AG08395 (cell line): ENCODE measurements at places on chromosomes 5 and 9.

DNA sequence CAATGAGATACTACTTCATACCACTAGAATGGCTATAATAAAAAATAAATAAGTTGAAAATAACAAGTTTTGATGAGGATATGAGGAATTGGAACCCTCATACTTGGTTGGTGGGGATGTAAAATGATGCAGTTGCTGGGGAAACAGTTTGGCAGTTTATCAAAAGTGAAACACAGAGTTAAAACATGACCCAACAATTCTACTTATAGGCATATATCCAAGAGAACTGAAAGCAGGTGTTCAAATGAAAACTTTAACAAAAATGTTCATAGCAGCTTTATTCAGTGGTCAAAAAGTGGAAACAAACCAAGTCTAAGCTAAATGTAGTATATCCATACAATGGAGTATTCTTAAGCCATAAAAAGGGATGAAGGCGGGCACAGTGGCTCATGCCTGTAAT is 13.1 kb upstream of the LHFPL2 start:
- DNase-seq, result no peak

DNA sequence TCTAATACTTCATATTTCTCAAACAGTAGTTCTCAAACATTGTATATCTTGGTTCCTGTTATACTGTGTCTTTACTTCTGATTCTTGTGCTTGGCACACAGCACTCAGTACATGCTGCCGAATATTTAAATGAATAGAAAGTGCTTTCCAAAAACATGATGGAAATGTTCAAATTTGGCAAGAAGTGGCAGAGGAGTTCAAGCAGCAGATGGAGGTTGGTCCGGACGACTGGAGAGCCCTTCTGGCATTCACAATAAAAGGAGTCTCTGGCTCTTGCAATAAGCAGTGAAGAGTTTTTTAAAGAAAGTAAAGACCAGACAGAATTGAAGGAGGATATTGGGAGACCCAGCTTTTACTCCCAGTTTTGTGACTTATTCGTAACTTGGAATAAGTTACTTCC is 36.3 kb downstream of the TSTD2 start:
- DNase-seq, result no peak

DNA sequence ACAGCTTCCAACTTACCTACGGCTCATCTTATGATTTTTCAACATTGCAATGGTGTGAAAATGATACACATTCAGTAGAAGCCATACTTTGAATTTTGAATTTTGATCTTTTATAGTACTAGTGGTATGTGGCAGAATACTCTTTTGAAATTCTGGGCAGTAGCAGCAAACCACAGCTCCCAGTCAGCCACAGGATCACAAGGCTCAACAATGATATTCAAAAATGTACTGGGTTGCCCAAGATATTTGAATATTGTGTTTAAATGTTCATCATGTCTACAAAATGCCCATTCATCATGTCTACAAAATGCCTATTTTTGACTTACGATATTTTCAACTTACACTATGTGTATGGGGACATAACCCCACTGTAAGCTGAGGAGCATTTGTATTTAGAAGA is 81.3 kb upstream of the PRR16 start:
- DNase-seq, result no peak

GRCh38 chr5:127705120-127705892 is 2.1 kb downstream of the CCDC192 start:
- peak; percentile 46 for DNase-seq

- no peak for DNase-seq
Observed at GRCh38 chr5:81163651-81164050, 69.5 kb upstream of the CKMT2 start.

GRCh38 chr9:13142776-13143175 is 136.7 kb downstream of the MPDZ start:
- DNase-seq, result no peak

DNA sequence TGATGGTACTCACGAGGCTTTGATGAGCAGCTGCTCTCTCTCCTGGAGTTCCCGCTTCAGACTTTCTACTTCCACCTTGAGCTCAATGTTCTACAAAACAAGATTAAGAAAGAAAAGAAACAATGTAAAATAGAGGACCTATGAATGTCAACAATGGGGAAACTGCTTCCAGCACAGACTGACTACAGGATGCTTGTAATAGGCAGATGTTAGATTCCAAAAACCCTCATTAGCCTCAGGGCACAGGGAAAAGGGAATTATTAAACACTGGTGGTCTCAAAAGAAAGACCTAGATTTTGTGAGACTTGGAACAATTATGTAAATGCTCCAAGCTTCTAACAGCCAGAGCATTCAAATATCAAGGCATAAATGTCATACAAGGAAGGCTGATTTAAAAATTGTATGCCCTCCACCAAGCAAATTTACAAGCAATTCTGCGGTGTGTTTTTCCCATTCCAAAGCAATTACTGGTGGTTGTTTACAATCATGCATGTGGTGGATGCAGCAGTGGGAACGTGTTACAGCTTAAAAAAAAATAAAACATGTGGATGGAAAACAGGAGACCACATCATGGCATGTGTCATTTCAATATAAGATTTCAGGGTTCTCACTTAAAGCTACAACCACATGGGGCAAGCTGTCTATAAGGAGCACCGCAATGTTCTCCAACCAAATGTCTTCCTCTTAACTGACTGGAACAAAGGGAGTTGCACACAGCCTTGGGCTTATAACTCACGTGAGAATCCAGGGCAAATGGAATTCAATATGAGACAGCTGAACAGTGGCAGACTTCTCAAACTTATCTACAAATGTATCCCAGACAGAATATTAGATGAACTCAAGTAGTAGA is 34.0 kb downstream of the CDK5RAP2 start:
- peak; percentile 33 for DNase-seq

GRCh38 chr5:109533751-109534272 is 124.0 kb upstream of the PJA2 start:
- no peak for DNase-seq

GRCh38 chr9:72232778-72233177 is 83.5 kb downstream of the GDA start:
- DNase-seq, result no peak

DNA sequence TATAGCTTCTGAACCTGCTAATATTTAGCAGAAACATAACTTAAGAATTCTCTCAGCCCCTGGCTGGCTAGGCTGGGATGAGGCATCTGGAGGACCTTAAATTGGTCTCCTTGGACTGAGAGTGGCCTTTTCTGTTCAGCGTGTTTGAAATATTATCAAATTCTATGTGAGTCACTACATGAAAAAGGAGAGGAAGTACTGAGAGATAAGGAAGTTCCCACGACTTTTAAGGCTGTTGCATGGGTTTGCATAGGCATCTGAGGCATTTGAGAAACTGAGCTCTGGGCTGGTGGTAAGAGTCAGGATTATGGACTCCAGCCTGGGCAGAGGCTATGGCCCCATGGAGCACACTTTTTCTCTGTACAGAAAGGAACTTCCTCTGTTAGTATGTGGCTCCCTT is 816.2 kb upstream of the GRAMD2B start:
- no peak for DNase-seq

GRCh38 chr5:65563777-65564176 is 681 bp downstream of the PPWD1 start:
- no peak for DNase-seq

- DNase-seq, result no peak
Observed at GRCh38 chr5:55601628-55602027, 66.9 kb upstream of the PLPP1 start.

GRCh38 chr5:139378101-139378825 is 4.8 kb downstream of the SLC23A1 start:
- no peak for DNase-seq

DNA sequence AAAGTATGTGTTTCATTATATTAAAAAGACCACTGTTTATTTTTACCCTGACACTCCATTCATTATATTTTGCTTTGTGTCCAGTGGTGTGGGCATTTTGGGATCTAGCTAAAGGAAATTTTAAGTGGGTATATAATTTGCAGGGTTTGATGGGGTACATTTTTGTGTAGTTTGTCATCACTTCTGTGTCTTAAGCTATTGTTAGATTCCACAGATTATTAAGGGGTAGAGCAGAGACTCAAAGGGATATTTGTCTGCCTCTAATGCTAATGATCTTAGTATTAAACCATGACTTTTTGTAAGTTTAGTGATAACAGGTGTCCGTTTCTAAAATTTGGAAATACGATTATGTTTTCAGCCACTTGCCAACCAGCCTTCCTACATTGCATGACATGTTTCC is 731.6 kb downstream of the BRINP1 start:
- no peak for DNase-seq

DNA sequence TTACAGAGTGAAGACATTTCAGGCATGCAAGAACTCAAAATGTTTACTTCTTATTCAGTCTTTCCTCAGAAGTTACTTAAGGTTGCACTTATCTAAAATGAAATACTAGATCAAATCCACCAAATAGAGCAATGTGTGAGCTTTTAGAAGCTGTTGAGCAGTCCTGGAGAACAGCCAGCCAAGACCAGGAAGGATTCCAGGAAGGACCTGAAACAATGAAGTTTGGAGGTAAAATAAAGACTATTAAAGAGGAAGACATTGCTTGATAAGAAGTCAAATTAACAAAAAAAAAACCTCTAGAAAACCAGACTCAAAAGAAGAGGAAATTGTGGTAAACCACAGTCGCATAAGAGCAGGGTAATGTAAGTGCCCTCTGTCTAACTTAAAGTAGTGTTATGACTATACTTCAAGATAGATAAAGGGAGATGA is 156.2 kb upstream of the S1PR3 start:
- DNase-seq, result no peak

DNA sequence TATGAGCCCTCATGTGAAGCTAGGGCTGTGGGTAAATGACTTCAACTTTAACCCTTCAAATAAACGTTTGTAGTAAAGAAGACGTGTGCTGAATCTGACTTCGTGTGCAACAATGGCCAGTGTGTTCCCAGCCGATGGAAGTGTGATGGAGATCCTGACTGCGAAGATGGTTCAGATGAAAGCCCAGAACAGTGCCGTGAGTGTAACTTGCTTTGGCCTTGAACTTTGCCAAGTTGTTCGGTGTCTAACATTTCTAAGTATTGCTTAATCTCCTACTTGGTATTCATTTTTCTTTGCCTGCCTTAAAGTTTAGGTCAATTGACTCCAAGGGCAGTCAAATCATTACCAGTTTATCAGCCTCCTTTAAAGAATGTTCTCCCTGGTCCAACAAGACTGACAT is 18.2 kb downstream of the VLDLR start:
- no peak for DNase-seq

DNA sequence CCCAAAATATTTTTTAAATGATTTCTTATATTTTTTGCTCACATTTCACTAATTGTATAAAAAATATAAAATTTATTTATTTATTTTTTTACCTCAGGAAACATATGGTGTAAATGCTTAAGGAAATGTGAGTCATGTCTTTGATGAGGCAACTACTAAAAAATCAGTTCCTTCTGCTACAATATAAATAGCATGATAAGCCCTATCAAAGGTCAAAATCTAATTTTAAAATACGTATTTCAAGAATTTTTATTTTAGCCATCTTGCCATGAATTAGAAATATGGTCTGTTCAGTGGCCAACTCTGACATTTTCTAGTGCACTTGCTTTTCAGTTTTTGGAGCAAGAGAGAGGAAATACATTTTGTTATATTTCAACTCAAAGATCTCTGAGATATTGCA is 50.5 kb downstream of the PDE4D start:
- DNase-seq, result no peak

- no peak for DNase-seq
Observed at GRCh38 chr5:113723021-113723420, 209.5 kb downstream of the YTHDC2 start.

DNA sequence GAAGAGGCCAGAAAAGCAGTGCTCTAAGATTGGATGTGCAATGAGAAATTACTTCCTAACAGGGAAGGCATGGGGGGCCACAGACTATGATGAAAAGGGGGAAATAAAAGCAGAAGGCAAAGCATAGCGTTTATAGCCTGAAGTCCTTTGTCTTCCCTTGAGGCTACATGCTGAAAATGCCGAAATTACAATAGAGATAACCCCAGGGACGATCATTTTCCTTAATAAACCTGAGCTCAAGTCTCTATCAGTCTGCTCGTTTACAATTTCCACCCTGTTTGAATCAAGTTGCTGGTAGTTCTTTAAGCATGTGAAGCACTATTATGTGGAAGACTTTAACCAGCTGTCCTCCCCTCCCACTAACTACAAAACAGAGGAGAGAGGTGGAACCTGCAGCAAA is 60.4 kb downstream of the FREM1 start:
- DNase-seq, result no peak

DNA sequence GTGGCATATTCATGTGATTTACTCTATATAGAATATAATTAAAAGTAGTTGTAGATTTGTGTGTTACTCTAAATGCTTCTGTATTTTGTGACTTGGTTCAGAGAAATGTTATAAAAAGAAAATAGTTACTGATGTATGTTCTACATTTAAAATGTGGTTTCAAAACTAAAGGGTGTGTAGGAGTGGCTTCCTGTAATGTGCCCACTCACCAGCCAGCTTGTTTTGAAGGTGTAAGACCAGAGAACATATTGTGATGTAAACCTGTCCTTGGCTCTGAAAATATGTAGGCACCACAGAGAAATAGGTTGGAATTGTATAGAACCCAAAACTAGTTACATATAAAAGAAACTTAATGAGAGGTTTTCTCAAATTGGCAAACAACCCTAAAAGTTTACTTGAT is 51.2 kb upstream of the ARRDC3 start:
- DNase-seq, result no peak

DNA sequence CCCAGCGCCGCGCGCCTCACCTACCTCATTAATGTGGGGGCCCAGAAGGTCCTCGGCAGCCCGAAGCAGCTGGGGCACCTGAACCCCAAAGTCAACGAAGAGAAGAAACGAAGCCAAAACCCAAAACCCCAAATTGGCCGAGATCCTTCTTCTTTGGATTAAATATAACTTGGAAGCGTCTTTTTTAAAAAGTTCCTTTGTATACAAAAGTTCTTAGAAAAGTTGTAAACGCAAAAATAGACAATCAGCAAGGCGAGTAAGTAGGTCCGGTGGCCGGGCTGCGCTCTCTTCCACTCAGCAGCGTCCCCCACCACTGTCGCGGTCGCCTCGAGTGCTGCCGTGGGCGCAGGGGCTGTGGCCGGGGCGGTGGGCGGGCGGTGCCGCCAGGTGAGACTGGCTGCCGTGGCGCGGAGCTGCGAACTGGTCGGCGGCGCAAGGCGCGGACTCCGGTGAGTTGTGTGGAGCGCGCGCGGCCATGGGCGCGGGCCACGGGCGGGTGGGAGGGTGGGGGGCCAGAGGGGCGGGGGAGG is 360 bp downstream of the KLF4 start:
- DNase-seq, result no peak

GRCh38 chr5:8320244-8320643 is 451.3 kb downstream of the MTRR start:
- no peak for DNase-seq

- DNase-seq, result no peak
Observed at GRCh38 chr5:155293605-155294178, 280.1 kb downstream of the KIF4B start.

GRCh38 chr9:515665-516064 is 301.0 kb downstream of the DOCK8 start:
- no peak for DNase-seq

GRCh38 chr5:60463179-60463868 is 236.6 kb downstream of the DEPDC1B start:
- DNase-seq, result no peak

- DNase-seq, result no peak
Observed at GRCh38 chr9:34380034-34380510, 3.4 kb upstream of the MYORG start.
